ENCODE measurements at places on chromosomes 16 and 17.
A peak's percentile ranks its signal among the peaks of the same experiment; 100 is the strongest.

- DNase-seq, result no peak
Measured at GRCh38 chr17:3792481-3792880, 8.5 kb downstream of the ITGAE start.

- peak; percentile 82 for DNase-seq
Measured at GRCh38 chr17:64028874-64029464, 8.5 kb upstream of the ICAM2 start.

GRCh38 chr16:79537584-79537983 lies 63.0 kb downstream of the MAF start:
- DNase-seq, result no peak

DNA sequence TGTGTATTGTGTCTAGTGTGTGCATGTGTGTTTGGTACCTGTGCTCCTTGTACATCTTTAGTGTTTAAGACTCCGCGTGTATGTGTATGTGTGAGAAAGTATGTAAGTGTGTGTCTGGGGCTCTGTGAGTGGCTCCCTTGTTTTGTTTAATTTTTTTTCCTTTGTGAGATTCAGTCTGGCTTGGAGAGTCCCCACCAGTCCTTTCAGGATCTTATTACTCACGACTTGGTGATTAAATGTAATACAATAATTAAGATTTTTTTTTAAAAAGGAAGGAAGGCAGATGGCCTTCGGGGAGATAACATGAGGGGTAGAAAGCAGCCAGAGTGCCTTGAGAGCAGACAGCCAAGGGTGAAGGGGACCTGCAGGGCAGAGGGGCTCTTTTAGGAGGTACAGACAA lies 33.9 kb downstream of the FZD2 start:
- DNase-seq, result no peak

- no peak for DNase-seq
Measured at GRCh38 chr17:62631086-62631935, 3.8 kb downstream of the MRC2 start.

- no peak for DNase-seq
Measured at GRCh38 chr16:62135446-62135845, 99.2 kb upstream of the CDH8 start.

GRCh38 chr16:7115898-7116297 lies 216.7 kb upstream of the RBFOX1 start:
- no peak for DNase-seq

- DNase-seq, result no peak
Measured at GRCh38 chr17:21213638-21214014, 335 bp downstream of the TMEM11 start.

GRCh38 chr16:55037046-55037445 lies 106.4 kb downstream of the IRX5 start:
- no peak for DNase-seq

DNA sequence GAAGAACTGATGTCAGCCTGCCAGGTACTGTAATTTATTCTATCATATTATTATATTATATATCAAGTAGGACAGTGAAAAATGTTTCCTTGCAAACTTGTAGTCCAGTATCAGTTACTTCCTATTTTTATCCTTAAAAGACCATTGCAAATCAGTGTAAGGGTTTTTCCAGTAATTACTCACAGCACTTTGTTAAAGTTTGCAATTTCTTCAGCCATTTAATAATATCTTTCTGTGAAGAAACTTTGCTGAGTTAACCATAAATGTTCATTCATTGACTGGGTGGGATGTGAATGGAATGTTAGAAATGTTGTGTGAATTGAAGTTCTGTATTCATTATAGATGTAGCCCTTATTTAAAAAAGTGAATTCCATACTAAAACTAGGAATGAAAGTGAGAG lies 26.7 kb downstream of the HAPSTR1 start:
- DNase-seq, result no peak

DNA sequence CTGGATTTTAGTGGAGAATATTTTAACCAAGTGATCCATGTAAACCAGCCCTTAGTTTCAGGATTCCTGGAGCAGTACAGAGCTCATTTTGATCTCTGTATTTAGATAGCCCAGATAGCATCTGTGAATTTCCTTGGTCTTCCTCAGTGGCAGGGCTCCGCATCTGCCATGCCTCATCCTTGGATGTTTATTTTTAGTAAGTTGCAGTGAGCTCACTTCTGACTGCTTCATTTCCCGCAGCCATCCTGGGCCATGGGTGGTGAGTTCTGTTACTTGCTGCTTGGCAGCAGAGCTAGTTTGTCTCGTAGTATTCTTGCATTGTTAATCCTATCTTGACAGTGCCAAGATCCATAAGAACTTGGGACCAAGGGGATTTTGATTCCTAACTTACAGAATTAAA lies 33.7 kb downstream of the IST1 start:
- DNase-seq, result no peak

DNA sequence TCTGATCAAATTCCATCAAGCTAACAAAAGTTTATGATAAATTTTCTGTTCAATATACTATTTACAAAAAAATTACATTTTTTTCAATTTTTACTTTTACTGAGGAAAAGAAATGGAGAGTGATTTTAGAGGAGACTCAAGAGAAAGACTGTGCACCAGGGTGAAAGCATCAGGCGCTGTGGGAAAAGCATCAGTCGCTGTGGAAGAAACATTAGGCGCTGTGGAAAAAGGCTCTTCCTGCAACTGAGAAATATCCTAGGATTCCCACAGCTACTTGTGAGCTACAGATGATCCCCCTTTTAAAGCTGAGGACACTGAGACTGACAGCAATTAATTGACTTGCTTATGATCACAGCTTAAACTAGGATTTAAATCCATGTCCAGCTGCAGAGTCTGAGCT lies 4.9 kb downstream of the ANKFY1 start:
- no peak for DNase-seq

- DNase-seq, result no peak
Measured at GRCh38 chr17:897970-898619, 81.5 kb downstream of the NXN start.

GRCh38 chr16:2520784-2521531 lies 787 bp downstream of the AMDHD2 start:
- DNase-seq, result peak; percentile 87

GRCh38 chr17:68383443-68384321 lies 73.6 kb downstream of the WIPI1 start:
- DNase-seq, result peak; percentile 28

DNA sequence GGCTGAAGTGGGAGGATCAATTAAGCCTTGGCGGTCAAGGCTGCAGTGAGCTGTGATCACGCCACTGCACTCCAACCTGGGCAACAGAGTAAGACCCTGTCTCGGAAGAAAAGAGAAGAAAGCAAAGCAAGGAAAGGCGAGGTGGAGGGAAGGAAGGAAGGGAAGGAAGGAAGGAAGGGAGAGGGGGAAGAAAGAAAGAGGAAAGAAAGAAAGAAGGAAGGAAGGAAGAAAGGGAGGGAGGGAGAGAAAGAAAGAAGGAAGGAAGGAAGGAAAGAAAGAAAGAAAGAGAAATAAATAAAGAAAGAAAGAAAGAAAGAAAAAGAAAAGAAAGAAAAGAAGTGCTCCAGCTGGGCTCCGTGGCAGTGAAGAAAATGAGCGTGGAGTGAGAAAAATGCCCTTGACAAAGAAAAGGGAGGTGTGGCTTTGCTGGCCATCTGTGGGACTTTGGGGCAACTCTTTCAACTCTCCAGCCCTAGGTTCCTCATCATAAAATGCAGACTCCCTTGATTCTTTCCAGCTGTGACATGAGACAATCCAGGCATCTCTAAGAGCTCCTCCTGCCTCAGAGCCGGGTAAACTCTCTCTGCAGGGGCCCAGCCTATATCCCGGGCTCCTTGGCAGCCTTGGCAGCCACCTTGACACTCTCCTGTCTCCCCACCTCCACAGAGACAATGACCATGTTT lies 2.4 kb downstream of the GSDMA start:
- DNase-seq, result no peak

DNA sequence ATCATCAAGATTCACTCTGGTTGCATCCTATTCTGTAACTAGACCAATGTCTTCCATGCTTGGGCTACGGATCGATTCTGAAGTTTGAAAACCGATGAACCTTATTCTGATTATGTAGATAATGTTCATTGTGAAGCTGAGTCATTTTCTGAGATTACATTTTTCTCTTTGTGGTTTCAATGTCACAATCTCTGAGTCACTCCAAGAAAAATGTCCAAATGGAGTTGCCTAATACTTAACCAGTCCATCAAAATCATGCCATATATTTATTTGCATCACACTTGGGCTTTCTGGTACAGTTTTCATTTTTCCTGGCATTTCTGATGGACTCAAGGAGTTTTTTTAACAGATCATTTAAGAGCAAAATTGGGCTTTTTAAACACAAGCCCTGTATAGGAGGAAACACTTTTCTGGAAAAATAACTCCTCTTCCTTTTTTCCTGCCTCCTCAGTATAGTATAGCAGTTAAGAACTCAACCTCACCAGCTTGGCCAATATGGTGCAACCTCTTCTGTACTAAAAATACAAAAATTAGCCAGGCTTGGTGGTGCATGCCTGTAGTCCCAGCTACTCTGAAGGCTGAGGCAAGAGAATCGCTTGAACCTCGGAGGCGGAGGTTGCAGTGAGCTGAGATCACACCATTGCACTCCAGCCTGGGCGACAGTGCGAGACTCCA lies 17.5 kb downstream of the CACNG3 start:
- DNase-seq, result no peak

- peak; percentile 74 for DNase-seq
Measured at GRCh38 chr17:20226814-20227482, 217.8 kb downstream of the SPECC1 start.

DNA sequence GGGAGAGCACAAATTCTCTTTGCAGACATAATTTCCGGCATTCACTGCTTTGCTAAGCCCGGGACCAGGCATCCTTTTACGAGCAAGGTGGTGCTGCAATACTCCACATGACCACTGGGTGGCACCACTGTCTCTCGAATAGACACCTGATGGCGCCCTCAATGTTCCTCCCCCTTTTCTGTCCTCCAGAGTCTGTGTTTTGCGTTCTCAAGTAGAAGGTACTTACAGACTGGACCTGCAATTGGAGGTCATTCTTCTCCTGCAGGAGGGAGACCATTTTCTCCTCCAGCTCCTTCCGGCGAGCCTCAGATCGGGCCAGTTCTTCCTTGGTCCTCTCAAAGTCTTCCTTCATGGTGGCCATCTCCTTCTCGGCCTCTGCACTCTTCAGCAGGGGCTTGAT lies 45.2 kb downstream of the MYH13 start:
- DNase-seq, result peak; percentile 49

DNA sequence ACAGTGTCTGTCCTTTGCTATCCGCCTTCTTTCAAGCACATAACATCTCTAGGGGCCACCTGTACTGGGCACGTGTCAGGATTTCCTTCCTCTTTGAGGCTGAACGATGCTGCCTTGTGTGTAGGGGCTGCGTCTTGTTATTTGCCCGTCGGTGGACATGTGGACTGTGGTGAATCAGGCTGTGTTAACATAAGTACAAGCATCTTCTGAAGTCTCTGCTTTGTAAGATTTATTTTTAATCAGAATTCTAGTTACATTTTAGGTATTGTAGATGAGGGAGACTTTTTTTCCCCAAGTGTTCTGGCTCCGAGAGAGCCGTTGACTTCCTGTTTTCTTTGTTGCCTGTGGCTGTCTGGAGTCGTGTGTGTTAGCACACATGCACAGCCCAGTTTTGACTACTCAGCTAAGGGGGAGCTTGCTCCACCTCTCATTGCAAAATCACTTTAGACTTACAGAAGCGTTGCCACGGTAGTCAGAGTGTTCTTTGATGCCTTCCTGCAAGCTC lies 26.1 kb downstream of the SPG7 start:
- peak; percentile 46 for DNase-seq

DNA sequence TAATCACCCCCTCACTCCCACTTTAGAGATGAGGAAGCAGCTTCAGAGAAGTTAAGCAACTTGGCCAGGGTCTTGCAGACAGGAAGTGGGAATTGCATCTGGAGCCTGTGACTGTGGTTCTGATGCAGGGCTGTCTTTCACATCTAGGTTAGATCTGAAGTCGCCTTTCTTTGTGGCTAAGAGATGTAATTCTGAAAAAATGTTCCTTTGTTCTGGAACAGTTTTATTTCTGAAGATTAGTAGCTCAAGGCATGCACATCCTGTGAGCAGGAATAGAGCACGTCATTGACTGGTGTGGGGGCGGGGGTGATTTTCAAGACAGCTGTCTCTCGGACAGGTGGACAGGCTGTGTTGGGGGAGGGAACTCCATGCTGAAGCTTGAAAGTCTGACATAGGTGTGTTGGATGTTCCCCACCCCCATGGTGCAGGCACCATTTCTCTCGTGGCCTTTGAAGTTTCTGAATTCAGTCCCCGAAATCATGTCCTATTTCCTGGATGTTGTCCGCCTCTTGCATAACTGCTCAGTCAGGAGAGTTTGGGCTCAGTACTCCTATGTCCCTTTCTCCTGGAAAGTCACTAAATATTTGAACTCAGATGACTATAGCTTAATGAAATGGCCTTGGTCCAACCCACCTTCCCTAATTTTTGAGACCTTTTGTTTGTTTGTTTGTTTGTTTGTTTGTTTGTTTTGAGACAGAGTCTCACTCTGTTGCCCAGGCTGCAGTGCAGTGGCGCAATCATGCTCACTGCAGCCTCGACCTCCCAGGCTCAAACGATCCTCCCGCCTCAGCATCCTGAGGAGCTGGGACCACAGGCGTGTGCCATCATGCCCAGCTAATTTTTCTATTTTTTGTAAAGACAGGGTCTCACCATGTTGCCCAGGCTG lies 21.0 kb upstream of the HERPUD1 start:
- DNase-seq, result no peak

All from CD4-positive, alpha-beta T cell treated with Interleukin-21 for 1 hour (primary cell).